SJCRH30 (cell line): ENCODE measurements at places on chromosomes 1 and 21. TPM values are rescaled to one million over a fixed set of nuclear protein-coding genes. Genes with fewer than 3 reads are reported as not detected.

The RGL1 gene
- total RNA-seq = 0.32 and 0.35 TPM in 2 replicates

GRCh38 chr1:47870946-47871676, 126.1 kb downstream of the TRABD2B start:
- peak; percentile 72 for DNase-seq
- H3K4me1 ChIP-seq = peaks cover 43% of the 10 kb centered on the region
- H3K27ac ChIP-seq = peak overlapping the region; percentile 89
- H3K27me3 ChIP-seq = no peaks in the 10 kb centered on the region

The SON gene
- 195 and 230 TPM in 2 replicates for total RNA-seq

The RFX5 gene
- 29.1 and 33.2 TPM in 2 replicates for total RNA-seq

- H3K36me3 ChIP-seq = no peaks in the 10 kb centered on the region
- no peaks in the 10 kb centered on the region for H3K27me3 ChIP-seq
- H3K4me3 ChIP-seq = no peak overlapping the region
- H3K27ac ChIP-seq = no peak overlapping the region
- DNase-seq = no peak
- no peaks in the 10 kb centered on the region for H3K4me1 ChIP-seq
These were observed 12.7 kb upstream of the WDR26 start for GRCh38 chr1:224447251-224447650.

DNA sequence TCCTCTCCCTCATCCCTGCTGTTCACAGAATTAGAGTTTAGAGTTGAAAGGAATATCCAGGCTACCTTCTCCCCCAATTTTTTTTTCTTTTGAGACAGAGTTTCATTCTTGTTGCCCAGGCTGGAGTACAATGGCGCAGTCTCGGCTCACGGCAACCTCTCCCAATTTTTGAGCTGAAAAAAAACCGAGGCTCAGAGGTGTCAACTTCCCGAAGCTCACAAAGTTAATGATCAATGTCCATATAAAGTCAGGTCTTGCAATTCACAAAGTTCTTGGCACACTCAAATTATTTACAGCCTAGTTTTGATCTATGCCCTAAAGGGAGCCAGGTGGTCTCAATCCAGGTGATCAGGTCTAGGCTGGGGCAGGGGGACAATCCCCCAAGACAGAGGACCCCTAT, 797 bp upstream of the LEFTY1 start:
- no peaks in the 10 kb centered on the region for H3K36me3 ChIP-seq
- peaks cover 35% of the 10 kb centered on the region for H3K4me1 ChIP-seq
- no peaks in the 10 kb centered on the region for H3K27me3 ChIP-seq
- no peak for DNase-seq
- no peak overlapping the region for H3K4me3 ChIP-seq

DNA sequence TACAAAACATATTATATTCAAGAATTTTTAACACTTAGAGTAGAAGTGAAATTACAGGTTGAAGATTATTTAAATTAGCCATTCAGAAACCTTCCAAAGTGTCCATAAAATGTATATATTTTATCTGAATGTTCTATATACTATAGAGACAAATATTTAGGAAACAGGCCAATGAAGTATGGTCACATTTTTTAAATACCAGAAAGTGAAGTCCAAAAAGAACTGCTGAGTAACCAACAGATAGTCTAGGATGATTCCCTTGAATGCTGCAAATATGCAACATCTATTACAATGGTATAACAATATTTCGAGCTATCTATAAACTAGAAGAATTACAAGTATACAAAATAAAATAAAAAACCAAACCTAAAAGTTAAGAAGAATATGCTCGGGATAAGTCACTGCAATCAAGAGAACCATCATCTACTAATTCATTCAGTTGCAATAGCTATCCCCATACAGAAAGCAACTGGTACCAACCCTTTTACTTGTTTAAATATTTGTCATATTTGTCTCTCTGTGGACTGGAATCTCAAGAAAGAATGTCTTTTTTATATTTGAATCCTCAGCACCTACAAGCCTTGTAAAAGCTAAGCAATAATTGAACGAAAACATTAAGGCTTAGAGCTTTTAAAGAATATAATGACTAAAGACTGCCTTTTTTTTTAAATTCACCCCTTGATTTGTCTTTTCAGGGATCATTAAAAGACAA, 8.1 kb downstream of the ODF2L start:
- H3K27me3 ChIP-seq = no peaks in the 10 kb centered on the region
- no peaks in the 10 kb centered on the region for H3K4me1 ChIP-seq
- H3K27ac ChIP-seq = no peak overlapping the region
- no peak for DNase-seq
- H3K36me3 ChIP-seq = no peaks in the 10 kb centered on the region

DNA sequence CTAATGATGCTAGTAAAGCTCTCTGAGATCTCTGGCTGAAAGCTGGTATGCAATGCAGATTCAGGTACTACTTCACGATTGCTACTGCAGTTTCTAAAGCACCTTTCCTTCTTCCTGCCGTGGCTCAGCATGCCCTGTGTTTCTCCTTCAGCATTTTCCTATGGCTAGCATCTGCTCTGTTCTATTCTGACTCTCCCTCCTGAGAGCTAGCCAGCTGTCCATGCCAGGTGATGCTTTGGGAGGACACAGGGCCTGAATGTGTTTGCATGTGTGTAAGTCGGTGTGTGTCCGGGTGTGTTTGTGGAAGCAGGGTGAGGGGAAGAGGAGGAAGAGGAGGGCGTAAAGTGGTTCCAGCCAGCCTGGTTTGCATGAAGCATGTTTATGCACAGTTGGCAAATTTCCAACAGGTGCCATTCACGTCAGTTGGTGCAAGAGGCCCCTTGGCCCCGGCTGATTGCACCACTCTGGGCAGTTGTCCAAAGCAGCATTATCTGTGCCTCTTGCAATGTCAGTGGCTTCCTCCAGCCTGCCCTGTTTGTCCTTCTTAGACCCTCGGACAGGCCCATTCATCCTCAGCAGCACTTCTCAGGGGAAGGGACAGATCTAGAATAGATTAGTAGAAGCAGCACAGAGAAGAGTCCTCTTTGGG, 433.3 kb downstream of the DISC1 start:
- no peaks in the 10 kb centered on the region for H3K4me1 ChIP-seq
- no peaks in the 10 kb centered on the region for H3K36me3 ChIP-seq
- no peak for DNase-seq
- no peak overlapping the region for H3K27ac ChIP-seq

DNA sequence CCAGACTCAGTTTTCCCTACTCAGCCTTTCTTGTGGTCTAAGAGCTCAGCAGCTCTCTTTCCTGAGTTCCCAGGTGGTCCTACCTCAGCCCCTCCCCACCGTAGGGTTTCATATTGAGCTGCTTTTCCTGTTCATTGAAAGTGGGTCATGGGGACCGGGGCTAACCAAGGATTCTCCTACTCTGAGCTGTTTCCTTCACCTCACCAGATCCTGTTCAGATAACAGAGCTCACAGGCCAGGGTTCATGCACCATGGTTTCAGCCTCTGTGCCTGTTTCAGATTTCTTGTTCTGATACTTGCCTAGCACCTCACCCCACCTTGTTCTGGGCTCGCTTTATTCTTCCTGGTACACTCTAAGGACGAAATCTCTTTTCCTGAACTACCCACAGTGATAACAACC, 8.5 kb downstream of the UBQLN4 start:
- no peaks in the 10 kb centered on the region for H3K27me3 ChIP-seq
- no peak overlapping the region for H3K4me3 ChIP-seq
- peaks cover 22% of the 10 kb centered on the region for H3K36me3 ChIP-seq
- DNase-seq = no peak

- no peak overlapping the region for H3K4me3 ChIP-seq
- H3K4me1 ChIP-seq = no peaks in the 10 kb centered on the region
- no peak overlapping the region for H3K27ac ChIP-seq
- DNase-seq = no peak
- H3K27me3 ChIP-seq = no peaks in the 10 kb centered on the region
These were observed 2.0 kb downstream of the AK5 start for GRCh38 chr1:77283701-77284425.

The AURKAIP1 gene
- 177 and 208 TPM in 2 replicates for total RNA-seq

GRCh38 chr1:225897595-225898514, 8.9 kb upstream of the LEFTY1 start:
- no peak for DNase-seq
- H3K4me3 ChIP-seq = no peak overlapping the region
- peaks cover 13% of the 10 kb centered on the region for H3K4me1 ChIP-seq
- no peaks in the 10 kb centered on the region for H3K27me3 ChIP-seq

DNA sequence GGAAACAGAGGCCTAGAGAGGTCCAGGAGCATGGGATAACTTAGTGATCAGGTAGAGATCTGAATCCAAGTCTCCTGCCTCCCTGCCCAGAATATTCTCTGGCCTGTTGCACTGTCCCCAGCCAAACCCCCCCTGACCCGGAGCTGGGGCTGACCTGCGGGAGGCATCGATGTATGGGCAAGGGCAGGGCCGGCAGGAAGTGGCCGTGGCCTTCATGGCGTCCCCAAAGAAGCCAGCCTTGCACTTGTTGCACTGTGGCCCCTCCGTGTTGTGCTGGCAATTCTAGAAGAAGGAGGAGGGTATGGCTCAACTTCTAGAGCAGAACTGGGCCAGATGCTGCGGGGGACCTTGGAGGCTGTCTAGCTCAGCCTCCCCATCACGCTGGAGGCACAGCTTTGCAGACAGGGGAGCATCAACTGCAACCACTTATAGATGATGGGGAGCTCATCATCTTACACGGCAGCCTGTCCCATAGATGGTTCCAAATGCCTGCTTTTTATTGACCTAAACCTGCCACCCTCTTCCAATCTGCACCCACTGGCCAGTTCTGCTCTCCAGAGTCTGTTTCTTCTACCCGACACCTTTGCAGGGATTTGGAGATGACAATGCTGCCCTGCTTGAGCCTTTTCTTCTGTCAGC, 58.2 kb downstream of the HSPG2 start:
- H3K4me1 ChIP-seq = peaks cover 19% of the 10 kb centered on the region
- no peak for DNase-seq
- no peaks in the 10 kb centered on the region for H3K27me3 ChIP-seq

- H3K27me3 ChIP-seq = no peaks in the 10 kb centered on the region
- no peak overlapping the region for H3K4me3 ChIP-seq
- DNase-seq = no peak
These were observed 56.5 kb downstream of the SYDE2 start for GRCh38 chr1:85144351-85144750.

The FALEC gene
- 0.28 TPM in 1 of 2 replicates, not detected in the other for total RNA-seq

DNA sequence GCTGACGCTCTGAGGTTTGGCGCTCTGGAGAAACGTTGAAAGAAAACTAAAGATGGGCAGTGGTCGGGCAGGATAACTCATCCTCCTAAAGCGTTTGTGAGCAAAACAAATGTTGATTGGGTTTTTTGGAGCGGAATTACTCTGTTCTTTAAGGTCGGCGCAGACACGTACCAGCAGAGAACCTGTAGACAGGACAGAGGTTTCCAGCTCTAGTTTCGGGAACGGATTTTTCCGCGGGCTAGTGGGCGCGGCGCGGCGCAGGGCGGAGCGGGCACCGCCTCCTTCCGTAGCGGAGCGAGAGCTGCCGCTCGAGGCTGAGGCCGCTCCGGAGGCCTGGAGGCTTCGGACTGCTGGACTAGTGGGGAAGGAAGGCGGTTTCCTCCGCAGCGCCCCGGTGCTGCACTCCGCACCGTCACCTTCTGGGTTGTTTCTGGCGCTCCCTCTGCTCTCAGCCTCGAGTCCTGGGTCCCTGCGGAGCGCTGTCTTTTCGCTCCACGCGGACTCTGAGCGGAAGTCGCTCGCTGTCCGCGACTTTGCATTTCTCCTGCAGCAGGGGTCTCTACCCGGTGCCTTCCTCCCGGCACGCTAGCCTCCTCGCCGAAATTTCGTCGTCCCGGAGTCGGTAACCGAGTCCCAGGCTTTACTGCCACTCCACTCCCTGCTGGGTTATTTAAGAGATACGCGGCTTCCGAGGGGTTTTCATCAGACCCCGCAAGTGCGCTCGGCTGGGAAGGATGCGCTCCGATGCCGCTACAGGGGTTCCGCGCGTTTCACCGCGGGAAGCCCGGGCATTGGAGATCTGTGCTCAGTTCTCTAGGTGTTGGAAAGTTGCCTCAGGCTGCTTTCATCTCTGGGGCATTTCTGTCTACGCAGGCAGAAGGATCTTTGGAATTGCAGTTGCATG, 7.0 kb downstream of the FOXD2 start:
- 0 out of 2 replicates have a peak, but pooled peaks cover under 1% of the 10 kb centered on the region for H3K27me3 ChIP-seq
- no peak overlapping the region for H3K4me3 ChIP-seq
- no peak for DNase-seq

DNA sequence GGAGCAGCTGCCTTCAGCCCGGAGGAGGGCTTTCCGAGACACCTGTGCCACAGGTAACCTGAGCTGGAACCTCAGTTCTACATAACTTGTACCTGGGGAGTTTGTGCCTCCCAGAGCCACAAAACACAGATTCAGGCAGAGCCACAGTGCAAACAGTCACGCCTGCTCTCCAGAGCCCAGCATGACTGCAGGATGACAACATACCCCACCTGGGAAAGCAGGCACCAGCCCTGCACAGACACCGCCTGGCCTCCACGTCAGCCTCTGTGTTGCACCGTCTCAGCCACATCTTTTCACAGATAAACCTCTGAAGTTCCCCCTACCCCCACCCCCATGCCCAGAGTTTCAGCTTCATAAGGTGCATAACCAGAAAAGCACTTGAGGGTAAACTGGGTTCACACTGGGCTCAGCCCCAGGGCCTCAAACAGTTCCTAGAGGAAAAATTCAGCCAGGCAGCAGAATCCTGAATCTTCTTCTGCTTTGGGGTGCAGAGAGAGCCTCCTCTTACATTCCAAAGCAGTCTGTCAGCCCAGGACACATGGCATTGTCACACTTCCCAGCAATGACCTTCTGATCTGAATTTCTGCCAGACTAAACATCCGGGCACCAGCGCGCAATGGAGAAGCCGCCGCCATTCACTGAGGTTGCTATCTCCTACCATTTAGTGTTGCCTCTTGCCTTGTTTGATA, 229.5 kb downstream of the TOMM20 start:
- DNase-seq = peak; percentile 42
- H3K27ac ChIP-seq = no peak overlapping the region
- H3K27me3 ChIP-seq = no peaks in the 10 kb centered on the region
- H3K4me3 ChIP-seq = no peak overlapping the region

The ZNF695 gene
- 17.4 and 19.7 TPM in 2 replicates for total RNA-seq

GRCh38 chr21:40610345-40610744, 236.6 kb downstream of the DSCAM start:
- H3K4me3 ChIP-seq = no peak overlapping the region
- H3K4me1 ChIP-seq = no peaks in the 10 kb centered on the region
- DNase-seq = no peak
- no peaks in the 10 kb centered on the region for H3K36me3 ChIP-seq

GRCh38 chr1:33738976-33739375, 124.9 kb upstream of the HMGB4 start:
- H3K27ac ChIP-seq = no peak overlapping the region
- no peak overlapping the region for H3K4me3 ChIP-seq
- no peak for DNase-seq
- H3K27me3 ChIP-seq = peaks cover 13% of the 10 kb centered on the region; the same call in 1 of the 2 replicates
- H3K4me1 ChIP-seq = no peaks in the 10 kb centered on the region
